ENCODE measurements at places on chromosomes 2 and 18. TPM values are rescaled to one million over a fixed set of nuclear protein-coding genes. Genes with fewer than 3 reads are reported as not detected.

Gene CD8B2
- total RNA-seq, result not detected

Gene KRCC1
- 22.8 TPM for total RNA-seq

Gene SH3BP4
- total RNA-seq, result 9.0 TPM

DNA sequence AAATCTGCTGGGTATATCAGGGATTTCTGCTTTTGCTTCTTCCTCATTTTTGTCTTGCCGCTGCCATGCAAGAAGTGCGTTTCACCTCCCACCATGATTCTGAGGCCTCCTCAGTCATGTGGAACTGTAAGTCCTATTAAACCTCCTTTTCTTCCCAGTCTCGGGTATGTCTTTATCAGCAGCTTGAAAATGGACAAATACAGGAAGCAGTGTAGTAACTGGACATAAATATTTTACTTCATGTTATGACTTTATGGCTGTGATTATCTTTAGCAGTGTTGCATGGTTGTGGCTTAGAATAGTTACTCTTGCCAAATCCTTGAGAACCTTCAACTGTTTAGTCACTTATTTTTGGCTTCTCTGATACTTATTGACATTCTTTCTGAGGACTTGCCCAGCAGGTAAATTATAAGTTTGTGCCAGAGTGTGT lies 66.2 kb upstream of the DLX2 start:
- no peak for DNase-seq

Gene HOXD13
- not detected for total RNA-seq

DNA sequence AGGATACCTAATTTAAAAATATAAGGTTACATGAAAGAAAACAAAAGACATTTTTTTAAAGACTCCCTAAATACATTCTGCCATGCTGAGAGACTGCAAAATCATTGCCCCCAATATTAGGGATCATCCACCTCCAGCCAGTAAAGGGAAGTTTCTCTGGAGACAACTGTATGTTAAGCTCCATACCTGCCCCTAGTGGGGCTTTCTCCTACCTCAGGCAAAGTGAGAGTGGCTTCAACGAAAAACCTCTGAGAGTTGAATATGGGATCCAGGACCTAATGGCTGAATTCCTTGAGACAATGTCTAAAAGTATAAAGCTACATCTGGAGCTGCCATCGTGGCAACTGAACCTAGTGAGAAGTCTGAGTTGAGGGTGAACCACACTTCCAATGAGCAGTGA lies 248.1 kb upstream of the FIGN start:
- DNase-seq, result no peak

DNA sequence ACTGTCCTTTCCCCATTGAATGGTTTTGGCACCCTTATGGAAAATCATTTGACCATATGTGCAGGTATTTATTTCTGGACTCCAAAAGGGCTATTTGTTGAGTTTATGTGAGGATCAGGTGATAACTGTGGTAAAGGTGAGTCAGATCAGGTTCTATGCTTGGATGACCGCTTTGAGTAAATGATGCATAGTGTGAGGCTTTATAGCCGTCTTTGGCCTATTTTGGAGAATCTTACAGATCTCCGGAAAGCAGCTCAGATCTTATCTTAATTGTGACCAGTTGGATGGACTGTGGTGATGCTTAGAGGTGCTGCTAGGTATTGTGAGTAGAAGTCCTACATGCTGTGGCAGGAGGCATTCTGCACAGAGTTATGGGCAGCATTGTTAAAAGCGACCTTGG lies 126.2 kb downstream of the METTL8 start:
- DNase-seq, result no peak

- no peak for DNase-seq
These were observed 4.6 kb downstream of the BCL11A start for GRCh38 chr2:60548845-60549237.

Gene TRIM54
- 301 TPM for total RNA-seq

Gene SLC9A4
- total RNA-seq, result not detected

GRCh38 chr2:241091201-241091600 lies 10.9 kb downstream of the MTERF4 start:
- no peak for DNase-seq

GRCh38 chr2:97805776-97806175 lies 92.4 kb downstream of the ZAP70 start:
- no peak for DNase-seq

Gene TRIP12
- total RNA-seq, result 164 TPM

Gene IL1B
- total RNA-seq, result 0.30 TPM
